ENCODE measurements at places on chromosomes 4 and X. TPM values are rescaled to one million over a fixed set of nuclear protein-coding genes. Genes with fewer than 3 reads are reported as not detected.

The ABLIM2 gene
- 2.6 TPM for total RNA-seq

The GPM6B gene
- total RNA-seq = 4.4 TPM

GRCh38 chrX:1493877-1494510 is 41.3 kb upstream of the ASMTL start:
- DNase-seq = no peak

The CA5B gene
- total RNA-seq = 29.7 TPM

DNA sequence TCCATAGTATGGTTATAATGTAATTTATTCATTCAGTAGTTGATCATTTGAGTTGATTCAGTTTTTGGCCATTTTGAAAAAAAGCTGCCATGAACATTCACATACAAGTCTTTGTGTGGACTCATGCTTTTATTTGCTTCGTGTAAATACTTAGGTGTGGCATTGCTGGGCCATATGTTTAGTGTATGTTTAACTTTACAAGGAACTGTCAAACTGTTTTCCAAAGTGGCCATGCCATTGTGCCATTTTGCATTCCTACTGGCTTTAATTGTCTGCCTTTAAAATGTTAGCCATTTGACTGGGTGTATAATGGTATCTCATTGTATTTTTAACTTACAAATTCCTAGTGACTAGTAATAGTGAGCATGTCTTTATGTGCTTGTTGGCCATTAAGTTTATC is 8.8 kb downstream of the MTM1 start:
- DNase-seq = no peak

DNA sequence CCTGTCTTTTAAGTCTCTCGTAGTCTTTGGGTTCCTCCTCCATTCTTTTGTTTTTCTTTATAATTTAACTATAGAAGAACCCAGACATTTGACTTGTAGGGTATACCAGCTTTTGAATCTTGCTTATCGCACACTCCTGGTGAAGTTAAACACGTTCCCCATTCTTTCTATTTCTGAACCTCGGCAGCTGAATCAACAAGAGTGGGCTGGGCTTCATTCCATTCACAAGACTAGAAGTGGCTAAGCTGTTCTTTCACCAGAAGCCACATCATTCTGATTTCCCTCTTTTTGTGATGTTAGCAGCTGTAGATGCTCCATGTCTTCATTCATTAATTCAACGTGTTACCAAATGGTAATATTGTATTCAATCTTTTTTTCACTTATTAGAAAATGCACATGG is 167.9 kb downstream of the CORIN start:
- peak; percentile 92 for DNase-seq

The VCX2 gene
- total RNA-seq = not detected

GRCh38 chrX:111504941-111505340 is 6.5 kb upstream of the SERTM2 start:
- no peak for DNase-seq

All from LHCN-M2 (cell line).